Esophagus mucosa (tissue), 1 donor: ENCODE measurements at places on chromosomes 12 and 14.
A peak's percentile ranks its signal among the peaks of the same experiment; 100 is the strongest.

DNA sequence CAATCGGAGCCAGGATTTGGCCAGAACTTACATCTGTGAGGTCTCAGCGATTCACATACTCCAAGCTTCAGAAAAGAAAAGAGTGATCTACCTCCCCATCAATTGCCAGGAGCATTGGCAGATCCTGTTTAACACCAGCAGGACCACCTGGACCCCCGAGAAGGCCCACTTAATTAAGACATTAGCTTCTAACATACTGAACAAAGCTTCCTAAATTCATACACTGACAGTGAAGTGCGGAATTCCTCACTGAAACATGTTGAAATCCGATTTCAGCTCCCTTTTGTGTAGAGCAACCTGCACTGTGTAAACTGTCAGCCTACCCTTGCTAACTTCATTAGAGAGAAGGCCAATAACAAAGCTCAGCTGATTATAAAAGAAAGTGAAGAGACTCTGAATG is 274.0 kb downstream of the NOVA1 start:
- ATAC-seq: no peak

- peak; percentile 16 for ATAC-seq
These were observed at the start of gene ADCY4 for GRCh38 chr14:24334431-24335291. Gene ADCY4 (minus strand): TSS chr14:24335071. CDS start chr14:24334652, 419 bp downstream.

- no peak for ATAC-seq
These were observed 723 bp upstream of the LRP10 start for GRCh38 chr14:22870811-22871223.

- no peak for ATAC-seq
These were observed 120.3 kb upstream of the FLRT2 start for GRCh38 chr14:85409481-85410210.
